ENCODE measurements at places on chromosomes 7 and 10.

- DNase-seq = no peak
These were observed 9.2 kb upstream of the UNC5B start for GRCh38 chr10:71203124-71203523.

DNA sequence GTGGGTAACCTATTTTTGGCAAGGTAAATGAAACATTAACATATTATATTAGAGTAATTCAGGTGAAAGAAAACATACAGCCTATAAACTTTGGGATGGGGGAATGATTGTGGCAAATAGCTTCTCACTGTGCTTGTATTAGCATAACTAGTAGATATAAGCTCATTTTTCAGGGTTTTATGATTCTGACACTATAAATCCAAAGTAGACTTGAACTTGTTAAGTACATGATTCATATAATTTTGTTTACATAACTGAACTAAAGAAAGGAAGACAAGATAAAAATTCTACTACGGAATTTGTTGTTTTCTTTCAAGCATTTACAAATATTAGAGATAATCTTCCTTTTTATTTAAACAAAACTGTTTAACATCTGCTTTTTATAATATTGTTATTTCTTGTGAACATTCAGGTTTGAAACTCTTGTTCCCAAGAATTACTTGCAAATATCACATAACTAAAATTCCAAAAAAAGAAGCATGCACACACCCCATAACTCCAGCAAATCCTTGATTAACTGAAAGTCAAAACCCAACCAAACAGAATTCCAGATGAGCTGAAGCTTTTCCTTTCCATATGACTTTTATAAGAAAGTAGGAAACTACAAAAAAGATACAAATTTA lies 142.3 kb downstream of the JAZF1 start:
- DNase-seq = no peak

DNA sequence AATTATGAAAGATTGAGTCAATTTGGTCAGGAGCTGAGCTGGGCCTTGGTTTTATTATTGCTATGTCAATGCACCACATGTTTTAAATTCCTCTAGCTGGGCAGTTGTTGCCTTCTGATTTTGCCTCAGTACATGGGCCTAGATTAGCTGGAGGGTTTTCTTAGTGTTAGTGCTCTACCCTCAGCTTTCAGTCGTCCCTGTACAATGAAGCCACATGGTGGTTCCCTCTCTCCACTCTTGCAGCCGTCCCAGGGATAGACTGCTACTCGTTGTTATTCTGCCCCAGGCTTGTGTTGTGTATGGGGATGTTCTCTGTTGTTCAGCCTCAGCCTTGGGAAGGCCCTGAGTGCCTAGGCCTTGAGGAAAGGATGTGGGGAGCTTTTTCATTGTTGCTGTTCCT lies 37.0 kb downstream of the NHLRC2 start:
- DNase-seq = peak; percentile 27

DNA sequence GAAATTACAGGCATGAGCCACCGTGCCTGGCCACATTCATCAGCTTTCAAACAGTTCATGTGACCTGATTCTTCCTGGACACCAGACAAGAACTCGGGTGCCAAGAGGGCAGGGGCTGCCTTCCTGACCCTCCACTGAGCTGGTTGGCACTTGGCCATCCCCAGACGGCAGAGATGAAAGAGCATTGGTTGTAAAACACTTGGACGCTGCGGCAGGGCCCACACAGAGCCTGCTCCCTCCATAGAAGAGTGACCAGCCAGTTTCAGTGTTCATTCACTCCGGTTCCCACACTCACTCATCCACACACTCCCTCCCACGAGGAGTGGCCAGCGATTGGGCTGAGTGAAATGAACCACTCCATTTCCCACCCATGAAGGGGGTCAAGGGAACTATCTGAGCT lies 112.3 kb downstream of the ITGB8 start:
- no peak for DNase-seq

GRCh38 chr10:30977385-30977784 lies 54.3 kb downstream of the ZNF438 start:
- DNase-seq = no peak

DNA sequence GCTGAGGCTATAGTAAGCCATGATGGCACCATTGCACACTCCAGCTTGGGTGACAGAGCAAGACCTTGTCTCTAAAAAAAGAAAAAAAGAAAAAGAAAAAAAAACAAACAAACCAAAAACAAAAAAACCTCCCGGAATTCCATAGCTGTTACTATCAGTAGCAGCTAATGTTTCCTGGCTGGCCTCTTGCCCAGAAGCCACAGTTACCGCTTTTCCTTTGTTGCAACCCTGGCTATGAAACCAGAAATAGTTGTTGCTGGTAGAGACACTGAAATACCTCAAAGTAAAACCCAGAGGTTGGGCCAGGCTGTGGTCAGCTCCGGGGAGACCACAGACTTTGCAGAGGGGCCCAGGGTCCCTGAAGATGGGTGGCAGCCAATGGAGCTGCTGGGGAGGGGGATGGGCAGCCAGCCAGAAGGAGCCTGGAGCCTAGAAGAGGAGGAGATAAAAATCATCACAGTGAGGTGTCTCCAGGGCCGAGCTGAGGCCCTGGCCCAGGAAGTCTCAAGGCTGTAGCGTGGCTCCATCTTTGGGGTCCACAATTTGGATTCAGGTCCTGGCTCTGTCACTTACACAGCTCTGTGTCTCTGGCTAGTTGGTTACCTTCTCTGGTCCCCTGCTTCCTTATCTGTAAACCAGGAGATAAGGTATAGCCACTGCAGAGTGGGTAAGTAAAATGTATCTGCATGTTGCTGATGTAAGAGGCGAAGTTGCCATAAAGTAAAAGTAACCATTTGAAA lies 3.4 kb upstream of the CHST12 start:
- peak; percentile 40 for DNase-seq

DNA sequence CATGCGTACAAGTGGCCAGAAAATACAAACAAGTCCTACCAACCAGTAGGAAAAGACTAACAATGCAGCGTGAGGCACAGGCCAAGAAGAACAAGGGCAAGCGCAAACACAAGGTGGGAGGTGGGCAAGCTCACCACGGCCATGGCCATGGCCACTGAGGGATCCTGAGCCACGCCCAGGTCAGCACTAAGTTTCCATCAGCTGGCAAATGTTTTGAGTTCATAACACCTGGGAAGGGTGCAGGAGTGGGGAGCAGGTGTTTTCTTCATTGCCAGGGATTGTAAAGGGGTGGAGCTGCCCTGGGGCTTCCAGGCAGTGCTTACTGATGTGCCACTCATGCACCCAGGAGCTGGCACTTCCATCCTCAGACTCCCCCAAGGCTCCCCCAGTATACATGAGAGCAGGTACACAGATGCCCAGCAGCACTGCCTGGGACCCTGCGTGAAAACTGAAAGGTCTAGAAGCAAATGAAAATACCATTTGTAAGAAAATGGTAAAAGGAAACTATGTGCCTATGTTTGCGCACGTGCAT lies 139.2 kb upstream of the RET start:
- DNase-seq = no peak

GRCh38 chr7:14446829-14447228 lies 455.7 kb downstream of the DGKB start:
- DNase-seq = no peak

DNA sequence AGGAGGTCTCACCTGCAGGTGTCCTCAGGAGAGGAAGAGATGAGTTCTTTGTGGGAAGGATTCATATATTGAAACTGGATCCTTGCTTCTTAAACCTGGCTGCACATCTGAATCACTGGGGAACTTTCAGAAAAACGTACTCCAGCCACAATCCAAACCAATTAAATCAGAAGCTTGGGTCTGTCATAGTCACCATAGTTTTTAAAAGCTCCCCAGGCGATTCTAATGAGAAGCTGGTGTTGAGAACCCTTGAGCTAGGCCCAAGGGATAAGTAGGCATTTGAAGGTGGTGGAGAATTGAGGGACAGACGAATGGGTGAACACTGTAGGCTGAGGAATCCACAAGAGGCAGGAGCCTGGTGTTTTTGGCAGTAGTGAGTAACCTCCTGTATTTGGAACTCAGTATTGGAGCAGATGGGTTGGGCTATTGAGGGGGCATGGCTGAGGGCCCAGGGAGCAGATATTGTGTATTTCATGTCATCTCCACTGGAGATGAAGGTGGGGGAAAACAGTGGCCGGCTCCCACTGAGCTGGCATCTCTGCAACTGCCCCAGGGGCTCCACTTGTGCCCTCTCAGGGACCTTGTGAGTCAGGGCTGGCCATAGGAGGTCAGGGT lies 14.5 kb downstream of the ADCYAP1R1 start:
- DNase-seq = no peak

DNA sequence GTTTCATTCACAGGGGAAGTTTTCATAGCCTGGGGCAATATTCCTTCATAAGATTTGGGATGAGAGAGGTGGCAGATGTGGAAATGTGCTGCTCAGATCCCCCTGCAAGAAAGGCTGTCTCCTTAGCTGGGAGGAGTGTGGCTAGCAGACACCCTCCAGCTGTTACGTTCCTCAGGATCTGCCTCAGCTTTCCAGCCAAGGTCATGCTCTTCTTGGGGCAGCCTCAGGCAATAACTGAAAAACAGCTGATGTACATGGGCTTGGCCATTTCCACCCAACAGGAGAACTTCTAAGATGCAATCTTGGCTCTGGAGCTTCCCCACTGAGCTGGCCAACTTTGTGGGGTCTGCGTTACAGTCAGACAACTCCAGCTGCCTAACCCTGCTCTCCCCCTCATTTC lies 51.3 kb upstream of the SEPTIN7 start:
- no peak for DNase-seq

- DNase-seq = no peak
These were observed 43.4 kb downstream of the OAT start for GRCh38 chr10:124375353-124375614.

DNA sequence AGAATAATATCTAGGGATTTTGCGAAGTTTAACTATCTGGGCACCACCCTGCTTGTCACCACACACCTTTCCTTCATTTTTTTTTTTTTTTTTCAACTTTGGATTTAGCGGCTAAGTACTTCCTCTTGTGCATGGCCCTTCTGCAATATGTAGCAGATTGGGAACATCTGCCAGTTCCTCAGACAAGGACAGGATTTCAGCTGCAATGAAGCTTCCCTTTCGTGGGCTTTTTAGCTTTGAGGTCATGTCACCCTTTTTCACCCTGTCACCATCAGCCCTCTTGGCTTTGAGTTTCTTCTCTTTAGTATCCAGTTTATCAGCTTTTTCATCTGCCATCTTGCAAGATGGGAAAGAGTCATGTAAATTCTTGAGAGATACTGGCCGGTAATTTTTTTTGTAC lies 81.6 kb upstream of the ETV1 start:
- no peak for DNase-seq

- DNase-seq = no peak
These were observed 14.0 kb downstream of the MYOZ1 start for GRCh38 chr10:73627300-73627699.

DNA sequence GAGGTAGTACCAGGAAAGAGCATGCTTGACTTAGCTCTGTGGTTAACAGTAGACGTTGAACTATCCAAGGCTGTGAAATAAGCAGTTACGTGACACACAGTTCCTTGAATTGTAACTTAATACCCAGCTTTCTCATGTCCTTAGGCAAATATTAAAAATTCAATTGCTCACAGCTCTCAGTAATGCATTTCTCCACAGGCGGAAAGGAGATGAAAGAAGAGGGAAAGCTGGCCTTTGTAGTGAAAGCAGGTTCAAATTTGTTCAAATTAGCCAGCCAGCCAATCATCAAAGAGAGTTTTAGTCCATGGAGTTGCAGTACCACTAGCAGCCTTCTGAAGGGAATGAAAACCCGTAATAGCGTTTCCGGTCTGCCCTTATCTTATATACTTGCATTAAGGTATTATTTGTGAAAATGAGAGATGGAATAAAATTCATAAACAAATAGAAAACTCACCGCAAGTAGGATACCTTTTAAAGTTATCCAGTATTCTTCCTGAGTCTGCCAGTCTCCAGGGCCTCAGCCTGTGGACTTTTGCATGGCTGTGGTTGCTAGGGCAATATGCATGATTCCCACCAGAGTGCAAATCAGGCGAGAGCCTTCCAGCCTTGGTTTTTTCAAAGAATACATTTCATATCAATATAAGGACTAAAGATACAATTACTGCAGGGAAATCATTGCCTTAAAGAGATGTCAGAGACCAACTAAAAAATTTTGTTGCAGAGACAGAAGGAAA lies 795.5 kb downstream of the TNS3 start:
- DNase-seq = no peak

GRCh38 chr10:96647466-96647865 lies 60.7 kb upstream of the TM9SF3 start:
- DNase-seq = no peak

- DNase-seq = no peak
These were observed 25.2 kb downstream of the SORBS1 start for GRCh38 chr10:95536017-95536416.

GRCh38 chr7:102891693-102892261 lies 21.0 kb upstream of the LRRC17 start:
- DNase-seq = no peak

DNA sequence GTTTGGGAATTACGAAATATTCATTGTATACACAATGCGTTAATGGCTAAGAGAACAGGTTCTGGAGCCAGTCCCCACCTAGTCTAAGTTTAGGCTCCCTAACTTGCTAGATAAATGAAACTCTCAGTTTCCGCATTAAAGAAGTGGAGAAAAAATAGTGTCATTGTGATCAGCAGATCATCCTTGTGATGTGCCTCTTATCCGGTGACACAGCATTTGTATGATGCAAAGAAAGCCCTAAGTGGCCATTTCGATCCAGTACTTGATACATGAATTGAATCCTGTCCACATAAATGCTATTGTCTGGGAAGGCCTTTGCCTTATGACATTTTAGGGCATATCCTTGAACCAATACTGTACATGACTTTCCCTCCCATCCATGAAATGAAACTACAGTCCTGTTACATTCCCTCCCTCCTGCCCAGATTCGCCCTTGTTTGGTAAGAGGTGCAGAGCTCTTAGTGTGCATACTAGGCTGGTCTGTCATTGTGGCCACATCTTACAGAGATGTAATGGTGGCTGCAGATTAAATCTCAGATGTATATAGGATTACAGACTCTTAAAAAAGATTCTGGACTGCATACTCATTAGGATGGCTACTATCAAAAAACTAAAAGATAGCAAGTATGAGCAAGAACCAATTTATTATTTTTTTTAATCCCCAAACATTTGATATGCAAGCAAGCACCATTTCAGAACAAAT lies 80.9 kb downstream of the LRRC4 start:
- no peak for DNase-seq

- DNase-seq = no peak
These were observed 47.9 kb upstream of the MYL10 start for GRCh38 chr7:101676956-101677355.

- no peak for DNase-seq
These were observed 182.7 kb downstream of the AHR start for GRCh38 chr7:17481118-17481517.

GRCh38 chr10:132398566-132398991 lies 1.6 kb downstream of the PWWP2B start:
- no peak for DNase-seq

GRCh38 chr7:140577651-140578050 lies 63.0 kb downstream of the DENND2A start:
- DNase-seq = no peak

GRCh38 chr7:81155654-81156373 lies 237.0 kb upstream of the SEMA3C start:
- DNase-seq = no peak

Measured in putamen (tissue), 1 donor.